Prostate gland (tissue), 2 donors: ENCODE measurements at places on chromosomes 11 and 22. TPM values are rescaled to one million over a fixed set of nuclear protein-coding genes. Genes with fewer than 3 reads are reported as not detected.

C11orf68 gene
- 54.6 TPM for total RNA-seq

CD82 gene
- 35.1 TPM for total RNA-seq

LRRC75B gene
- 161 TPM for total RNA-seq

- no peaks in the 10 kb centered on the region for H3K27me3 ChIP-seq
- no peak for DNase-seq
- no peak overlapping the region for H3K27ac ChIP-seq
- H3K4me1 ChIP-seq = no peaks in the 10 kb centered on the region
Observed at GRCh38 chr11:60987577-60988277, 16.2 kb downstream of the CD6 start.

VEGFB gene
- total RNA-seq = 50.9 TPM

CALCA gene
- not detected for total RNA-seq

DNA sequence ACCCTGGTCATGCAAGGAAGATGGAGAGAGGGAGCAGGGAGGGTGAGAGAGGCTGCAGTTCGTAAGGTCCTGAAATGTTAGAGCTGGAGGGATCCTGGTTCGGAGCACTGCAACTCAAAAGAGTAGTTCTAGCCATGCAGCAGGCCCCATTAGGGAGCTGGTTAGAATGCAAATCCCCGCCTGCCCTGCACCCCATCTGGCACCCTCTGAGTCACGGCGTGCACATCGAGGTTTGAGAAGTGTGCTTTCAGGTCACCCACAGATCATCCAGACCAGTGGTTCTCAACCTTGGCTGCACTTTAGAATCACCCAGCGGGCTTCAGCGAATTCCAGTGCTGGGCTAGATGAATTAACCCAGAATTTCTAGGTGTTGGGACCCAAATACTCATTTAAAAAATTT is 48.2 kb downstream of the ST3GAL4 start:
- no peak for DNase-seq
- no peak overlapping the region for H3K27ac ChIP-seq
- H3K4me1 ChIP-seq = no peaks in the 10 kb centered on the region

DNA sequence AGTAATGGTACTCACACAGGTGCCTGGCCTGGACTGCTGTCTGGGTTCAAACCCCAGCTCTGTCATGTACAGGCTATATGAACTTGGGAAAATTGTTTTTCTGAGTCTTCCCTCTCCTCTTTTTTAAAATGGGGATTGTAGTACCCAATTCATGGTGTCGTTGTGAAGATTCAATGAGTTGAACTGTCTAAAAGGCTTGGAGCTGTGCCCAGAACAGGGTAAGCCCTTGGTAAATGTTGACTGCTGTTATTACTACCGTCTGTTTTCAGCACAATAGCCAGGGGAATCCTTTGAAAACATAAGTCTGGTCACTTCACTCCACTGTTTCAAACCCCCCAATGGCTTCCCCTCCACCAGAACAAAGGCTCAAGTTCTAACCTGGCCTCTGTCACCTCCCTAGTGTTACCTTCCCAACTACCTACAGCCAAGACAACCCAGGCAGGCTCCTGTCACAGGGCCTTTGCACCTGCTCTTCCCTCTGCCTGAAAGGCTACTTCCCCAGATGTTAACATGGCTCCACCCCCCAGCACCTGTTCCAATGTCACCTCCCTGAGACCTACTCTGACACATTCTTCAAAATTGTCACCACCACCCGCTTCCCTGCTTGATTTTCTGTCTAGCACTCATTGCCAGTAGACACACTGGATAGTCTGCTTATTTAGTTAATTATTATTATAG is 152.8 kb downstream of the CHST1 start:
- no peak overlapping the region for H3K27ac ChIP-seq
- H3K4me3 ChIP-seq = no peak overlapping the region
- no peaks in the 10 kb centered on the region for H3K27me3 ChIP-seq
- DNase-seq = no peak
- no peaks in the 10 kb centered on the region for H3K36me3 ChIP-seq
